ENCODE measurements at places on chromosomes 4 and X. TPM values are rescaled to one million over a fixed set of nuclear protein-coding genes. Genes with fewer than 3 reads are reported as not detected.

DNA sequence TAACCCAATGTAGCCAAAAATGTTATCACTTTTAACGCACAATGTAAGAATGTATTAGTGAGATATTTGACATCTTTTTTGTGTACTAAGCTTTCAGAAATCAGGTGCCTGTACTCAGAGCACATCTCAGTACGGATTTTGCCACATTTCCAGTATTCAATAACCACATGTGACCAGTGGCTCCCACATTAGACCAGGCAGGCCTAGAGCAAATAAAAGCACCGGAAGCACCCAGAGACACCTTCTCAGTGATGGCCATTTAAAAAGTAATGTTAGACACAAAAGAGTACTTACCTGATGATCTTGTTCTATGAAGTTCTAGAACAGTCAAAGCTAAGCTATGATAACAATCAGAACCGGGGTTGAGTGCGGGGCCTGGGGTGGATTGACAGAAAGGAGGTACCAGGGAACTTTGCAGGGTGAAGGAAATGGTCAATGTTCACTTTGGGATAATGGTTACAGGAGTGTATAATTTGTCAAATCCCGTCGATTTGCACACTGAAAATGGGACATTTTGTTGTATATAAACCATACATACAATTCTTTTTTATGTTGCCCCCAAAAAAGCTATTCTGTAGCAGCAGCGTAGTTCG, 1.2 kb downstream of the CTPS2 start:
- no peaks in the 10 kb centered on the region for H3K36me3 ChIP-seq
- H3K27ac ChIP-seq = peak overlapping the region; percentile 85
- H3K4me3 ChIP-seq = peak overlapping the region; percentile 68
- no peaks in the 10 kb centered on the region for H3K27me3 ChIP-seq

DNA sequence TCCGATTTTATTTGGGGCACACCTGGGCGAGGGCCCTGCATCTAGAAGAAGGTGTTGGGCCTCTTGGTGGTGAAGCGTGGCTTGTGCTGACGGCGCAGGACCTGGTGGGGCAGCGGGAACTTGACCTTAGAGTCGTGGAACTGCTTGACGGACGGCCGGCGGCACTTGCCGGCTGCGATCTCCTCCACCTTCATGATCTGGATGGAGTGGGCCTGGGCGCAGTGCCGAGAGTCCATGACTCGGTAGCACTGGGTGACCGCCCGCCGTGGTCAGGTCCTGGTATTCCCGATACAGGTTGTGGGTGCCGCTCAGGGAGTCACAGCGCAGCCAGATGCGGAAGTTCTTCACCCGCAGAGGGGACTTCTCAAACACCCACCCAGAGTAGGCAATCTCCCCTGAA, 56.8 kb upstream of the ALG13 start:
- H3K4me1 ChIP-seq = no peaks in the 10 kb centered on the region
- no peaks in the 10 kb centered on the region for H3K36me3 ChIP-seq
- DNase-seq = no peak

- H3K4me3 ChIP-seq = no peak overlapping the region
- no peaks in the 10 kb centered on the region for H3K36me3 ChIP-seq
- H3K27ac ChIP-seq = no peak overlapping the region
- no peak for DNase-seq
These were observed 195.1 kb upstream of the EDNRA start for GRCh38 chr4:147285751-147286150.

DNA sequence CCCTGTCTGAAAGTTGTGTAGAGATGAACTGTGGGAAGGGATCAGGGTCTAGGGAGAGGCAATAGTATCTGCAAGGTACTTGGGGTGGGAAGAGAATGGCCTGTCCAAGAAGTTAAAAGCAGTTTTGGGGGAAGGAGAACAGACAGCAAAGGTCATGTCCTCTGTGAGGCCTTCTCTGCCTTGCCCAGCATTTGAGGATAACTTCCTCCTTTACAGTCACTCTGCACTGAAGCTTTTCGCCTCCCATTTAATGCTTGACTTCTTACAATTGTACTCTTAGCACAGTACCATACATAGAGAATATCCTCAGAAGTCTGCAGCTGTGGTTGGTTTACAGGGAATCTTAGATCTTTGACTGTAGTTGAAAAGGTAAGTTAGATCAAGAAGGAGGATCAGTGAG, 121.8 kb upstream of the AP1S2 start:
- H3K4me3 ChIP-seq = no peak overlapping the region
- H3K27me3 ChIP-seq = peaks cover 26% of the 10 kb centered on the region
- no peaks in the 10 kb centered on the region for H3K4me1 ChIP-seq
- no peak overlapping the region for H3K27ac ChIP-seq

DNA sequence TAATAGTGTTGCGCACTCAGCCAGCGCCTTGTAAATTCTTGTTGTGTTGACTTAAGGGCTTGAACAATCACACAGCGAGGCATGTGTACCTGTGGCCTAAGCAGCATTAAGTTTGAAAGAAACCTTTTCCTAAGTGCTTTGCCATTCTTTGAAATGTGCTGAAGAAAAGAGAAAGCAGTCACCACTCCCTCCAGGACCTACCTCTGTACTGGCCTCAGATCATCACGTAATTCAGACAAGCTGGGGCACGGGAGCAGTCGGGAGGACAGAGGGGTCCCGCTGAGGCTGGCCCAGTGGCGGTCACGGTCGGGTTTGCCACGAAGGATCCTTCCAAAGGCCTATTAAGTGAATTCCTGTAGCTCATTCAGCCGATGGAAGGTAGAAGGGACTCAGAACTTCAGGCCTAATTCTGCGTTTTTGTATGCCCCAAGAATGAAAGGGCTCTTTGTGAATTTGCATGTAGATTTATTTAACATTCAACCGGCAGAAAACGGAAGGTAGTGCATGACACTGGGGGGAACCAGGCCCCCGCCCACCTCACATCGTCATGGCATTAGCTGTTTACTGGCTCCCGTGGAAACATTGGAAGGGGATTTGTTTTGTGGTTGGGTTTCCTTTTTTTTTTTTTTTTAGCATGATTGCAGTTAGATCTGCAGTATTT, 106.3 kb downstream of the TRAPPC11 start:
- no peaks in the 10 kb centered on the region for H3K4me1 ChIP-seq
- no peaks in the 10 kb centered on the region for H3K36me3 ChIP-seq
- no peaks in the 10 kb centered on the region for H3K27me3 ChIP-seq
- H3K4me3 ChIP-seq = no peak overlapping the region

- peaks cover 7% of the 10 kb centered on the region for H3K27me3 ChIP-seq
- H3K4me3 ChIP-seq = no peak overlapping the region
- H3K4me1 ChIP-seq = no peaks in the 10 kb centered on the region
- H3K27ac ChIP-seq = no peak overlapping the region
These were observed 2.7 kb upstream of the TSPAN7 start for GRCh38 chrX:38558686-38559085.

- no peak overlapping the region for H3K27ac ChIP-seq
- no peak overlapping the region for H3K4me3 ChIP-seq
- no peaks in the 10 kb centered on the region for H3K4me1 ChIP-seq
- DNase-seq = no peak
These were observed 364.5 kb downstream of the MAPK10 start for GRCh38 chr4:85995361-85995760.

DNA sequence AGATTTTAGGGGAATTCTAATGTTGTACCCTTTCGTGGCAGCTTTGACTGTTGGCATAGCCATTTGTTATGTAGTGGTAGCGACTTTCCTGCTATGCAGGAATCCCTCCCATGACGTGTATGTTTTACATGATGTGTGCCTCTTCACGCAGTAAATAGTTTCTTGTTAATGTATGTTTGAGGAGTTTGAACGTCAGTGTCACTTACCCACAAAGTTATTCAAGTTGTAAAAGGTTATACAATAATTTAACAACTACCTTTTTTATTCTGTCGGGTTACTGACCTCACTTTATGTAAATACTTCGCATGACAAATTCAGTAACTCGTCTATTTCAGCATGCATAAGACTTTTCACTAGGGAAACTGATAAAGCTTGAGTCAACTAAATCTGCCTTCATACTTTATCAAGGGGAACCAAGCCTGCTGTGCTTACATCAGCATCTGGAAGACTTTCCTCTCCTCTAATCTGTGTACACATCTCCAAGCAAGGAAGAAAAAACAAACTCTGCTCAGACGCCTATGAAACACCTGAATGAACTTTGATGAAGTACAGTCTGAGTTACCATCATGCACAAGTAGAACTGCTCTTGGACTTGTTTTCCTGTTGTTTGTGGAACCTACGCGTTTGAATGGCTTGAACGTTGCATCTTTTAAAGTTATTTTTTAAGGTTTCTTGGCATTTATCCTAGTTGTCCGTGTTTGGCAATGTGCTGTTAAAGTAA, 61.2 kb downstream of the SLC9A6 start:
- no peak overlapping the region for H3K27ac ChIP-seq
- no peak overlapping the region for H3K4me3 ChIP-seq
- H3K27me3 ChIP-seq = no peaks in the 10 kb centered on the region
- no peaks in the 10 kb centered on the region for H3K4me1 ChIP-seq
- H3K36me3 ChIP-seq = no peaks in the 10 kb centered on the region

DNA sequence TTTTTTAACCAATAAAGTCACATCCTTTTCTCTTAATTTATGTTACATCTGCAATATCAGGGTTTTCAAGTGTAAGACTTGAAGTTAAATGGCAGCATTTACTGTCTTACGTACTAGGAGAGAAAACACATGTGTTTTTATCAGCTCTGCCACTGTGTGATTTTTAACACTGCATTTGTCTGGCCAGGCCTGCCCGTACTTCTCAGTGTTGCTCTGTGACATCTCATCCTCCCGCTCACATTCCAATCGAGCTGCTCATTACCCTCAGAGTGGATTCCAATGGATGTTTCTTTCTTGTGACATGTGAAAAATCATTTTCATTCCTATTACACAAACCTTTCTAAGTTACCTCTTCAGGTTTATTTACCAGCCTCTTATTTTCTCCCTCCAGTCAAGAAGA, 420.3 kb downstream of the FAT4 start:
- DNase-seq = peak; percentile 20
- H3K36me3 ChIP-seq = no peaks in the 10 kb centered on the region
- H3K4me3 ChIP-seq = no peak overlapping the region
- no peaks in the 10 kb centered on the region for H3K27me3 ChIP-seq

- no peaks in the 10 kb centered on the region for H3K27me3 ChIP-seq
- no peak overlapping the region for H3K27ac ChIP-seq
- peaks cover 9% of the 10 kb centered on the region for H3K4me1 ChIP-seq
- H3K4me3 ChIP-seq = no peak overlapping the region
- no peaks in the 10 kb centered on the region for H3K36me3 ChIP-seq
- DNase-seq = no peak
These were observed 76.6 kb downstream of the SLC2A9 start for GRCh38 chr4:9944431-9945425.

DNA sequence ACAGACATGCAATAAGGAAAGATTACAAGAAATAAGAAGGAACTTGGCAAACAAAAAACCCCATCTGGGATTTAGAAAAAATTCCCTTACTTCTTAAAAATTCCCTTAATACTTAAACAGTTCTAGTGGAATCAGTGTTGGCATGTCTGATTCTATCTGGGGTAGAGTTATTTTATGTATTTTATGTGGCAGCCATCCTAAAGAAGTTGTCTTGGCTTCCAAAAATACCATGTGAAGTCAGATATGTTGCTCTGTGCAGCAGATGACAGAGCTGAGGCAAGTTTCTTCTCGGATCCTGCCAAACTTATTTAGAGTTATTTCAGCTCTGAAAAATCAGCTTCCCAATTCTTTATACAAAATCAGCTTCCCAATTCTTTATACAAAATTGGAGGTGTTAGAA, 14.7 kb downstream of the YY2 start:
- H3K4me3 ChIP-seq = no peak overlapping the region
- DNase-seq = no peak
- H3K4me1 ChIP-seq = no peaks in the 10 kb centered on the region
- no peak overlapping the region for H3K27ac ChIP-seq
- no peaks in the 10 kb centered on the region for H3K36me3 ChIP-seq

- H3K36me3 ChIP-seq = no peaks in the 10 kb centered on the region
- peaks cover 4% of the 10 kb centered on the region for H3K27me3 ChIP-seq
These were observed 116.3 kb downstream of the MSN start for GRCh38 chrX:65783746-65784145.

DNA sequence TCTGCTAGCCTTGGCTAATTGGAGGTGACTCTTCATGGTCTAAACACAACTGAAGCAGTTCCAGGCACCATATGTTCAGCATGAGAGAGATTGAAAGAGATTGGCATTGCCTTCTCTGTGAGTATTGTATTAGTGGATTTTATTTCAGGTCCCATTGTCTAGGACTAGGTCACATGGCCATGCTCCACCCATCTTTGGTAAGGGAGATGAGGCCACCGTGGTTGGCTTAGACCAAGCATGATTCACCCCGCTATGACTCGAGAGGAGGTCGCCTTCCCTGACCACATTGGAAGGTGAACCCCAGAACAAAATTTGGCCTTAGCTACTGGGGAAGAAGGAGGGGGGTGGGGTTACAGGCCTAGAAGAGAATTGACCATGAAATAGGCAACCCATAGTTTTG, 109.9 kb upstream of the BCOR start:
- peaks cover 10% of the 10 kb centered on the region for H3K27me3 ChIP-seq
- peak; percentile 22 for DNase-seq
- no peak overlapping the region for H3K27ac ChIP-seq

Gene FOXR2
- not detected for polyA plus RNA-seq

Gene MPP1
- polyA plus RNA-seq = 60.8 TPM

GRCh38 chrX:52509916-52510315, 6.9 kb downstream of the XAGE1B start:
- no peak for DNase-seq
- H3K36me3 ChIP-seq = no peaks in the 10 kb centered on the region
- peaks cover 26% of the 10 kb centered on the region for H3K27me3 ChIP-seq
- H3K27ac ChIP-seq = no peak overlapping the region

DNA sequence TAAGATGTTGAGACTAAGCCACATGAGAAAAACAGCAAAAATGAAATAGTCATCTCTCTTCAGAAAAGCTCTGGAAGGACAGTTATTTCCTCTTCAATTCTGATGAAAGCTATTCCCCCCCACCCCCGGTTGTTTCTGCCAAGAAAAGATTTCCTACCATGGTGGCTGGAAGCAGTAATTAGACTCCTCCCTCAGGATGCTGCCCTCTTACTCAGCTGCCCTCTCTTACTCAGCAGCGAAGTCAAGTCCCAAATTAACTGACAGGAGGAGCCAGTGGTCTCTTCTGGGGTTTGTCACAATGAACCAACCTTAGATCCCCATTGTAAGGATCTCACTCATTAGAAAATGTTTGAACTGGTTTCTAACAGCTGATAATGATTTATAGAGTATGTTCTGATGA, 38.0 kb downstream of the GPM6B start:
- H3K27ac ChIP-seq = no peak overlapping the region
- H3K27me3 ChIP-seq = no peaks in the 10 kb centered on the region
- no peaks in the 10 kb centered on the region for H3K36me3 ChIP-seq
- no peak for DNase-seq

Gene GLOD5
- not detected for polyA plus RNA-seq

Gene SYTL4
- polyA plus RNA-seq = 5.3 TPM

DNA sequence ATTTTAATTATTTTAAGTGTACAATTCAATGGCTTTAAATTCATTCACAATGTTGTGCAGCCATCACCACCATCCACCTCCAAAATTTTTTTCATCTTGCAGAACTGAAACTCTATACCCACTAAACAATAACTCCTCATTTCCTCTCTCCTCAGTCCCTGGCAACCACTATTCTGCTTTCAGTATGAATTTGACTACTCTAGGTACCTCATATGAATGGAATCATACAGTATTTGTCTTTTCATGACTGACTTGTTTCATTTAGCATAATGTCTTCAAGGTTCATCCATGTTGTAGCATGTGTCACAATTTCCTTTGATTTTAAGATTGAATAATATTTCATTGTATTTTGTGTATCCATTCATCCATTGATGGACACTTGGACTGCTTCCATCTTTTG, 46.9 kb downstream of the KIF4A start:
- no peaks in the 10 kb centered on the region for H3K36me3 ChIP-seq
- H3K27ac ChIP-seq = no peak overlapping the region
- no peak overlapping the region for H3K4me3 ChIP-seq
- peaks cover 4% of the 10 kb centered on the region for H3K27me3 ChIP-seq
- no peak for DNase-seq
- no peaks in the 10 kb centered on the region for H3K4me1 ChIP-seq

Measured in adrenal gland (tissue), 19 donors.